Femur (tissue), 1 donor: ENCODE measurements at places on chromosomes 16 and 17.

DNA sequence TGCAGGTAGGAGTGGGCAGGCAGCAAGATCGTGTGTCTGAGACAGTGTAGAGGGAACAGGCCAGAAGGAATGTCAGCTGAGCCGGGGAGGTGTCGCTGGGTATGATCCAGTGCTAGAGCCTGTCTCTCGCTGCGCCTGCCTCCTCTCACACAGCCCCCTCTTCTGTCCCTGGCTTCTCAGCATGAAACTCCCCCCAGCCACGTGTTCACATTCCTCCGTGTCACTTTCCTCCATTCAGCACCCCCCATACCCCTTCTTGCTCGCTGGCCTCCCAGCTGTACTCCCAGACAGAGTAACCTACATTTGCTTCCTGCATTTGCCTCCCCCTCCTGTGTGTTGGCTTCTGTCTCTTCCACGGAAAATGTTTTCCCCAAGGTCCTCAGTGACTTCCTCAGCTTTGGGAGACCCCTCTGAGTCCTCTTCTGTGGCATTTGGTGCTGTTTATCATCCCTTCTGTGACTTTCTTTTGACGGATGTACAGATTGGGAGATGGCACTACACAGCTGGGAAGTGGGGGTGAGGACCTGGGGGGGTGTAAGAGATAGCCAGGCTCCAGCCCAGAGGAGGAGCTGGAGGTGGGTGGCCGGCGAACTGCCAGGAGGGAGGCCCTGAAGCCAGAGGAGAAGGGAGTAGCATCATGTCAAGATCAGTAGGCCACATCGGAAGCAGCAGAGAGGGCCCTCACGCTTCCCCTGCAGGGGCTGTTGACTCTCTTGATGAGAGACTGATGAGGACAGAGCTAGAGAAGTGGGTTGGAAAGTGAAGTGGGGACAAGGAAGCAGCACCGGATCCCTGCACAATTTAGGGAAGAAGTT is 19.2 kb downstream of the SGF29 start:
- peak; percentile 80 for DNase-seq

DNA sequence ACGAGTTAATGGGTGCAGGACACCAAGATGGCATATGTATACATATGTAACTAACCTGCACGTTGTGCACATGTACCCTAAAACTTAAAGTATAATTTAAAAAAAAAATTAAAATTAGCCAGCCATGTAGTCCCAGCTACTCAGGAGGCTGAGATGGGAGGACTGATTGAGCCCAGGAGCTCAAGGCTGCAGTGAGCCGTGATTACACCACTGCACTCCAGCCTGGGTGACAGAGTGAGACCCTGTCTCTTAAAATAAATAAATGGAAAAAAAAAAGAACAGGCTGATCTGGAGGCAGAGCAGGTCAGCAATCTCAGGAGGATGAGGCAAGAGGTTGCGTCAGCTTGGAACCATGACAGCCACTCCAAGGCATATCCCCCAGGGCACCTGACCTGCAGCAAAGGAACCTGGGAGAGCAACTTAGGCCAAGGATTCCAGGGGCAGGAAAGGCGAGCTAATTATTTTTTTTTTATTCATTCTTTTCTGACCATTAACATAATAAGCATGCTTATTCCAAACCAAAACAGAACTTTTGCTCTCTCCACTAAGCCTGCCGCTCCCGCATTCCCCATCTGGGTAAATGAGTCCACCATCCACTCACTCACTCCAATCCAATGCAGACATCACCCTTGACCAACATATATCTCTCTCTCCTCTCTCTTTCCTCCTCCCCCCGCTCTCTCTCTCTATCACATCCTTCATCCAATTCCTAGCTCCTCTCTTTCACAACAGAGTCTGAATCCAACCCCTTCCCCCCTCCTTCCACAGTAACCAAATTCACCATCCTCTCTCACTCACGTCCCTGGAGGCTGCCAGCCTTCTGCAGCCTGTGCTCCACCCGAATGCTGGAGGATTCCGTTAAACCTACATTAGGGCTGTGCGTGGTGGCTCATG is 47.7 kb downstream of the TK2 start:
- peak; percentile 21 for DNase-seq

DNA sequence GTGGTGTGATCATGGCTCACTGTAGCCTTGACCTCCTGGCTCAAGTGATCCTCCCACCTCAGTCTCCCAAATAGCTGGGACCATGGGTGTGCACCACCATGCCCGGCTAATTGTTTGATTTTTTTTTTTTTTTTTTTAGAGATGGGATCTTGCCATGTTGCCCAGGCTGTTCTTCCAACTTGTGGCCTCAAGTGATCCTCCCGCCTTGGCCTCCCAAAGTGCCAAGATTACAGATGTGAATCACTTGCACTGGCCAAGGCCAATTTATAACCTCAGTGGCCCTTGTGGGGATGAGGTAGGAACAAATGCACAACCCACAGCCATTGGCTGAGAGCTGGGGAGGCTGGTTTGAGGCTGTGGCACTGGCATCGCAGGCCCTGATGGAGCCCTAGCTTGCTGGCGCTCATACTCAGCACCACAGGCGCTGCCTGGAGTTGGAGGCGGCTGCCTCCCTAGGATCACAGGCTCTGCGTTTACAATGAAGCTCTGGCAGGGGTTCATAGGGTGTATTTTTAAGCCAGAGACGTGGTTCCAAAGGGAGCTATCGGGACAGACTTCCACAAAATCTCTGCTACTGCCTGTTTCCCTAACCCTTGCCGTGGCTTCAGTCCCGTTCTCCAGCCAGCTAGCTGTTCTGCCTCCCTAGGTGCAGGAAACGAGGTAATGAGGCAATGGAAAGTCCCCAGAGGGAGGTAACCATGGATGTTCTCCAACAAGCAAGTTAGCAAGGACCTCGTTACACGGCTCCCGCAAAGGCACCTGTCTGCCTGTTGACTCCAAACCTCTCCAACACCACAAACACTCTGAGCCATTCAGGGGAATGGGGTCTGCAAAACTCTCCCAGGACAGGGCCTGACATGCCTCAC is 2.9 kb downstream of the ABCA3 start:
- DNase-seq = no peak

DNA sequence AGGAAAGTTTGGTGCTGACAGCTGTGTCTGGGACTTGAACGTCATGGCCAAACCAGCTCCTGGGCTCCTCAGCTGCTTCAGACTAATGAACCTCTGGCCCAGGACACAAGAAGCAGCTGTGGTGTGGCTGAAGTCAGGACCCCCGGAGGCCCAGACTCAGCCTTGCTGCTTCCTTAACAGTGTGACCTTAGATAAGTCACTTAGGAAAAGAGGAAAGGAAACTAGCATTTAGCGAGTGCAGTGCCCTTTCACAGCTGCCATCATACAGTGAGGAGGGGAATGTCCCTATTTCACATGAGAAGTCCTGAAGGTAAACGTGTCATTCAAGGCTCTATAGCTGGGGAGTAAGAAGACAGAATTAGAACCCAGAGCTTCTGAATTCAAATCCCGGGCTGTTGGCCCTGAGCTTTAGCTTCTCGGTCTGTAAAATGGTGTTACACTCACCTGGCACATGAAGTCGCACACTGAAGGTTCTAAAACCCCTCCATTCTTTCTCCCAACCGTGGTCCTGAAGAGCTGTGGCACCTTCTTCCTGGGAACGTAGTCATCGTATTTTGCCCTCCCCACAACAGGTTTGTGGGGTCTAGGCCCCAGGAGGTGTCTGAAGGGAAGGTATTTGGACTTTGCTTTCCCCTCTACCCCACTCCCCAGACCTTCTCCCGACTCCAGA is 910 bp upstream of the RAMP2 start:
- DNase-seq = no peak

GRCh38 chr17:77778636-77779489 is 179.6 kb upstream of the TNRC6C start:
- peak; percentile 86 for DNase-seq

GRCh38 chr17:70875729-70876310 is 706.5 kb downstream of the KCNJ2 start:
- DNase-seq = no peak

- no peak for DNase-seq
Observed at GRCh38 chr16:69116906-69117305, 11.5 kb downstream of the HAS3 start.

DNA sequence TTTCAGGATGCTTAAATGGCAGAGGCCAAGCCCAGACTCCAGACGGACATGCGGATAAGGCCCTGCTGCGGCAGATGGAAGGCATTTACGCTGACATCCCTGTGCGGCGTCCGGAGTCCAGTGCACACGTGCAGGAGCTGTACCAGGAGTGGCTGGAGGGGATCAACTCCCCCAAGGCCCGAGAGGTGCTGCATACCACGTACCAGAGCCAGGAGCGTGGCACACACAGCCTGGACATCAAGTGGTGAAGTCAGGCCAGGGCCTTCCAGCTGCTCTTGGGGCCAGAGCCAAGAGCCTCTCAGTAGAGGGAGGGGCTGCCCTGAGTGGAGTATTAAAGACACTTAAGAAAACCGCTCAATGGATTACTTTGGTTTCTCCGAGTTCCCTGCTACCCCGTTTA is 29.4 kb downstream of the NARF start:
- DNase-seq = no peak

DNA sequence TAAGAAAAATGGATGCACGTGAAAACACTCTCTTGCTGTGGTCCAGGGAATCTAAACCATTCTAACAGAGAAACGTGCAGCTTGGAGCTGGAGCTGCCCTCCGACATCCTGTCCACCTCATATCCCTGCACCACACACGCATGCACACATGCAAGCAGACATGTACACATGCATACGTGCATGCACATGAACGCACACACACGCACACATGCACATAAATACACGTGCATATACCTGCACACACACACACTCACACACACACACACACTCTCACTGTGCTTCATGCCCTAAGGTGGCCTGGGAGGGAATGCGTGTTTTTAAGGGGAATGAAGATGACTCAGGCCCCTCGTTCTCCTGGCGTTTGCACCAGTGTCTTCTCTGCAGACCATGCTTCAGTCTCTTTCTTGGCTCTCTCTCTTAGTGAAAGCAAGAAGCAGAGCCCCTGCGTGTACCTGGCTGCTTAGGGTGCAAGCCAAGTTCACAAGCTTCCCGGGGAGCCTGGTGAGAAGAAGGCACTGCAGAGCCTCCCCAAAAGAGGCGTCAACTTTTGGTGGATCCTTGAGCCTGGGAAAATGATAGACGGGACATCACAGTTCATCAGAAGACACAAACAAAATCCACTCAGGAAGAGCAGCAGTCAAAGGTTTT is 72.8 kb downstream of the GOSR1 start:
- DNase-seq = no peak

- DNase-seq = no peak
Observed at GRCh38 chr16:5225931-5226655, 128.5 kb upstream of the EEF2KMT start.

DNA sequence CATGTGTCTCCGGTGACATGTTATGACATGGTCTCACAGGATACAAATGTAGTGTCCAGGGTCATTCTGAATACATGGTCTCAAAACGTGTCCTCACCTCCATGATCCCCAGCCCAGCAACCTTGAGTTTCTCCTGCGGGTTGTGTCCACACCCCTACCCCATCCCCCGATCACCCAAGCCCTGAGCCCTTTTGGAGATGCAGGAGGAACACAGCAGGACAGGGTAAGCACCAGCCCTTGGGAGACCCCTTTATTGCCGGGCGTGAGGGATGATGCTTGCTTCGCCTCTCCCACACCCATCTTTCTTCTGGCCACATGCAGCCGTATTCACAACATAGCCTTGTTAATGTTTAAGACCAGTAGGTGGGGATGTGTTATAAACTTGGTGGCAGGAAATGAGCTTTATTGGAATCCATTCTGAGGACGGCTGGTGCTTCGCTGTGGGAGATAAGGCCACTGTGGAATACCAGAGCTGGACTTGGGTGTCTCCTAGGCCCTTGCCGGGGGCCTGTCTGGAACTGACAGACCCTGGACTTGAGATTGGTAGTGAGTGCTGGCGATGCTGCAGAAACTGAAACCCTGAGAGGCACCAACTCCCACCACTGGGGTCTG is 5.5 kb downstream of the TMEM132E start:
- DNase-seq = no peak

- peak; percentile 28 for DNase-seq
Observed at GRCh38 chr17:77382356-77382911, 241.7 kb downstream of the SEC14L1 start.

GRCh38 chr17:68762911-68763310 is 161.7 kb upstream of the FAM20A start:
- no peak for DNase-seq

DNA sequence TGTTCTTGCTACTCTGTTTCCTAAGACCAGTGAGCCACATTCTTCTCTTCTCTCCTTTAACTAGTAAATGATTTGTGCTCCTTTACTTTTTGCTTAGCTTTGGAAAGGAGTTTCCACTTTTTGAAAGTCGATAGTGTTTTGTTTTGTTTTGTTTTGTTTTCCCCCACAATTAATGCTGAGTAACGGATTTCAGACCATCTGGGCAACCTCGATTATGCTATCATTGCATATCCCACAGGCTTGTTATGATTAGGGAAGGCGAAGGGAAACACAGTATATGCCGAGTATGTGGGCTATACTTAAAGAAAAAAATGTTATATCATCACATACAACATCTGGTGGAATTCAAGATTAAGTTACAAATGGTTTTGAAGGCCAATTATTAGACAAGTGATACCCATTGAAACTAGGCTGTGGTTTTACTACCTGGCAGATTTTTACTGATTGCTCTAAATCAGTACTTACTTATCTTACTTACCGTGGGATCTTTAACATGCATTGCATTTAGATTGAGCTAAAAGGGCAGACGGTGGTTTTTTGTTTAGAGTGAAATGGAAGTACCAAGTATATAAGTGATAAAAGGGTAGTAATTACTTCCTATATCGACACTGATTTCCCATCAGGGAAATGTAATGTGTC is 361.3 kb upstream of the SOX9 start:
- no peak for DNase-seq

GRCh38 chr17:1653735-1654134 is 4.1 kb upstream of the RILP start:
- no peak for DNase-seq
